ENCODE measurements at places on chromosomes 6 and 20. TPM values are rescaled to one million over a fixed set of nuclear protein-coding genes. Genes with fewer than 3 reads are reported as not detected.

Gene GABRR2
- total RNA-seq = 0.03 TPM

Gene TSPYL1
- total RNA-seq = 26.9 TPM

Gene RBBP8NL
- total RNA-seq = 0.91 TPM

Gene MATN4
- total RNA-seq = 0.12 TPM

Gene SEL1L2
- not detected for total RNA-seq

Gene BPIFB2
- total RNA-seq = not detected

Gene MEI4
- not detected for total RNA-seq

Gene ZMYND8
- 15.3 TPM for total RNA-seq

Gene TPD52L1
- total RNA-seq = 50.0 TPM

Gene CTCFL
- total RNA-seq = 0.02 TPM

Gene SLC12A5
- 10.9 TPM for total RNA-seq

Gene SRSF12
- total RNA-seq = 1.2 TPM

Gene RNF217
- 7.3 TPM for total RNA-seq

Gene NRN1
- 0.74 TPM for total RNA-seq
